ENCODE measurements at places on chromosomes 1 and 21.

GRCh38 chr1:162144853-162145252 is 75.4 kb downstream of the NOS1AP start:
- no peak for DNase-seq
- H3K36me3 ChIP-seq = no peaks in the 10 kb centered on the region
- peaks cover 22% of the 10 kb centered on the region for H3K4me1 ChIP-seq
- no peak overlapping the region for H3K27ac ChIP-seq
- no peak overlapping the region for H3K4me3 ChIP-seq

GRCh38 chr1:239587066-239587465 is 200.7 kb downstream of the CHRM3 start:
- H3K27me3 ChIP-seq = no peaks in the 10 kb centered on the region
- H3K4me1 ChIP-seq = no peaks in the 10 kb centered on the region
- no peak overlapping the region for H3K27ac ChIP-seq

DNA sequence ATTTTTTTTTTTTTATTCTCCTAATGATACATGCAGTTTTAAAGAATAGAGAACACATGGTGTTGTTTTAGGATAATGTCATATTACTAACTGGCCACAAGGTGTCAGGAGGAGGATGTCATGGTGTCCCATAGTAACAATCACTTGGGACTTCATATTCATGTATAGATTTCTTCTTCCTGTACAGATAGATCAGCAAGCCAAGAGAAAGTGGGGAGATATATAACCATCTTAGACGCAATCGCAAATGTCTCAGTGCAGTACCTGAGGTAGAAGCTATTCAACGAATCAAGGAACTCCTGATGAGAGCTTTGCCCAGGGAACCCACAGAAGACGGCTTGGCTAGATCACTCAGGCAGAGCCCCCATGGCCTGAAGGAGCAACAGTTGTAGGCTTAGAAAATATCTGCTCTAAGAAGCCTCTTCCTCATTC is 12.3 kb downstream of the OR2T11 start:
- no peak for DNase-seq
- H3K4me3 ChIP-seq = no peak overlapping the region
- no peaks in the 10 kb centered on the region for H3K36me3 ChIP-seq
- no peaks in the 10 kb centered on the region for H3K4me1 ChIP-seq
- no peak overlapping the region for H3K27ac ChIP-seq

GRCh38 chr1:145773423-145773822 is 50.5 kb downstream of the RNF115 start:
- peak overlapping the region; percentile 44 for H3K27ac ChIP-seq
- H3K27me3 ChIP-seq = no peaks in the 10 kb centered on the region

- no peak for DNase-seq
- peaks cover 11% of the 10 kb centered on the region for H3K36me3 ChIP-seq
- peaks cover 29% of the 10 kb centered on the region for H3K4me1 ChIP-seq
- no peak overlapping the region for H3K27ac ChIP-seq
Observed at GRCh38 chr1:9787702-9788101, 36.1 kb downstream of the CLSTN1 start.

- no peaks in the 10 kb centered on the region for H3K27me3 ChIP-seq
- no peak overlapping the region for H3K27ac ChIP-seq
- H3K36me3 ChIP-seq = no peaks in the 10 kb centered on the region
- H3K4me1 ChIP-seq = peaks cover 16% of the 10 kb centered on the region
Observed at GRCh38 chr1:116878804-116879477, 30.8 kb upstream of the PTGFRN start.

GRCh38 chr1:40462956-40463590 is 12.8 kb downstream of the ZFP69B start:
- H3K4me3 ChIP-seq = no peak overlapping the region
- DNase-seq = no peak
- H3K4me1 ChIP-seq = no peaks in the 10 kb centered on the region
- H3K27me3 ChIP-seq = no peaks in the 10 kb centered on the region
- H3K36me3 ChIP-seq = peaks cover 71% of the 10 kb centered on the region

GRCh38 chr1:97379387-97380075 is 541.3 kb downstream of the DPYD start:
- H3K27me3 ChIP-seq = no peaks in the 10 kb centered on the region
- H3K4me3 ChIP-seq = no peak overlapping the region
- H3K36me3 ChIP-seq = no peaks in the 10 kb centered on the region

DNA sequence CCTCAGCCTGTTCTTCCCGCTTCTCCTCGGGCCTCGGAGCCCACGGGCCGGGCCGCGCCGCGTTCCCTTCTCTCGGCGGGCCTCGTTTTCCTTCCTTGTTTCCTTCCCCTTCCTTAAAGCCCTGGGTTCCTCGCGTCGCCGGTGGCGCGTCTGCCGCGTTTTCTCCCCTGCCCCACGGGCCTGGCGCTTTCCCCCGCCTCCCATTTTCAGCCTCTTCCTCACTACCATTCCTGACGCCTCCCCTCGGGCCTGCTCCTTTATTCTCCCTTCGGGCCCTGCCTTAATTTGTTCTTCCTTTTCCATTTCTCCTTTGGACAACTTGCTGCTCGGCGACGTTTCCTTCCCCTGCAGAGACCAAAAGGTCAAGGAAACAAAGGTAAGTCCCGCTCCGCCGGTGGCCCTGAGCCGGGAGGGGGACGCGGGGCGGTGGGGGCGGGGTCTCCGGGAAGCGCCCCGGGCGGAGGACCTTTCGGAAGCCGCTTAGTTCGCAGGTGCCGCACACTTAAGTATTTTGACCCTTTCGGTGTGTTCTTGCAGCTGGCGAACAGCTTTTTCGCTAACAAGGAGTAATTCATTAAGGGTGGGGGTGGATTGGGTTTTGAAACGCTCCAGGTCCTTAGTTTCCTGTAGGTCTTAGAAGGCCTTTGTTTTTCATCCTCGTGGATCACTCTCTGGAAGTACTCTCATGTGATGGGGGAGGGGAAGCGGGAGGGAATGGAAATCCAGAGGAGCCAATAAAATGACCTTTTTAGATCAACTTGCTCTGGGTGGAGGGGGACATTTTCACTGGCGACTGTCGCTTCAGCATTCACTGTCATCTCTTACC is 780 bp downstream of the YTHDF2 start:
- peaks cover 24% of the 10 kb centered on the region for H3K36me3 ChIP-seq
- peak overlapping the region; percentile 99 for H3K27ac ChIP-seq
- peak overlapping the region; percentile 99 for H3K4me3 ChIP-seq
- H3K4me1 ChIP-seq = peaks cover 43% of the 10 kb centered on the region
- no peak for DNase-seq

DNA sequence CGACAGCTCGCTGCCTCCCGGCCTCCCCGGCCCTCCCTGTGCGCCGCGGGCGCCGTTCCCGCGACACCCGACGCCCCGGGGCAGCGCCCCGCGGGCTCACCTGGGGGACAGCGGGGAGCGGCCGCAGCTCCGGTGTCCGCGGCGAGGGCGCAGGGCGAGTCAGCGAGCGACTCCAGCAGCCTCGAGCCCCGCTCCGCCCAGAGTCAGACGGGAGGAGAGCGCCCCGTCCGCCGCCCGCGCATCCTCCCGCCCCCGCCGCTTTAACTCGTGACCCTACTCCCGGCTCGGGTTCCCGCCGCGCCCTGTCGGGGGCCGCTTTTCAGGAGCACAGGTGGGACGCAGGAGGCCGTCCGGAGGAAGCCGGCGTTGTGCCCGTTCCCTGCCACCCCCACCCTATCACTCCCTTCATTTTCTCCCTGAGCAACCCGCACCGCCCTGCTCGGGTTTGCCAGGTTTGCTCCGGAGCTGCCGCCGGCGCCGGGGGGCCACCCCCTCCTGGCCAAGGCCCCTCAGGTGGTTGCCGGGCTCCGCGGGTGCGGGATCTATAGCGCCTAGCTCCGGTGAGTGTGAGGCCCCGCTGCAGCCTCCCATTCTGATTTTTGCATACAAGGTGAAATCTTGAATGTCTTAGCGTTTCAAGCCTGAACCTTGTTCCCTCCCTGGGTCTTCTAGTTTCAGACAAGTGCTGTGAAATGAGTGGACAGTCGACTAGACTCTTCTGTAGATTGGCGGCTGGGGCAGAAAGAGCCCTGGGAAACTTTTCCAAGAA is at the start of gene MCOLN3:
Gene MCOLN3, minus strand, starts transcription at position 205 of the 769 bp plus-strand sequence. CDS start 3,140 bp downstream, outside the sequence.
- no peaks in the 10 kb centered on the region for H3K36me3 ChIP-seq
- H3K4me3 ChIP-seq = peak within 1 kb of the TSS; percentile 87
- H3K27me3 ChIP-seq = peaks cover 70% of the 10 kb centered on the region
- DNase-seq = peak; percentile 72
- H3K4me1 ChIP-seq = peaks cover 4% of the 10 kb centered on the region

- H3K27ac ChIP-seq = no peak overlapping the region
- no peak overlapping the region for H3K4me3 ChIP-seq
- no peaks in the 10 kb centered on the region for H3K27me3 ChIP-seq
- H3K4me1 ChIP-seq = no peaks in the 10 kb centered on the region
Observed at GRCh38 chr1:97832481-97832880, 88.4 kb downstream of the DPYD start.

All from type B pancreatic cell (in vitro differentiated cells).